ENCODE measurements at places on chromosomes 1 and 21. TPM values are rescaled to one million over a fixed set of nuclear protein-coding genes. Genes with fewer than 3 reads are reported as not detected.

DNA sequence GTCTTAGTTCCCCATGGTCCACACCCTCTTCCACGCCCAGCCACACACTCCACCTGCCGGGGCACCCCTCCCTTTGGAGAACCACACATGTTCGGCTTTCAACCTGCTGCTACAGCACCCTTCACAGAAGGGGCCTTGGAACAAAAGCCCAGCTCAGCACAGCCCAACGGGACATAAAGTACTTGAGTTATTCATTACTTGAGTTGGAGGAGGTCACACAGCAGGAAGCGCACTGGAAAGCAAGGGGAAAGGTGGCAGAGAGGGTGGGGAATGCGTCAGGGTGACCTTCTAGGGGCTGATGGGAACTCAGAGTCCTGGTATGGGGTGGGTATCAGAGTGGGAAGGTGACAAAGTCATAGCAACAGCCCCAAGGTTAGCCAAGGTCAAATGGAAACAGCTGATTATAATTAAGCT lies 3.0 kb upstream of the ATP1B1 start:
- no peaks in the 10 kb centered on the region for H3K36me3 ChIP-seq
- H3K4me3 ChIP-seq: peak overlapping the region; percentile 29
- H3K4me1 ChIP-seq: peaks cover 20% of the 10 kb centered on the region
- H3K27me3 ChIP-seq: no peaks in the 10 kb centered on the region
- DNase-seq: peak; percentile 80

SLC37A1 gene
- total RNA-seq: 6.4 TPM

SPRR5 gene
- not detected for total RNA-seq

- H3K4me3 ChIP-seq: peak overlapping the region; percentile 47
- no peaks in the 10 kb centered on the region for H3K36me3 ChIP-seq
Observed at GRCh38 chr1:166164646-166164994, 2.2 kb downstream of the FAM78B start.

GRCh38 chr1:53592521-53592982 lies 133.4 kb downstream of the DMRTB1 start:
- no peaks in the 10 kb centered on the region for H3K27me3 ChIP-seq
- no peak for DNase-seq
- no peaks in the 10 kb centered on the region for H3K4me1 ChIP-seq
- no peaks in the 10 kb centered on the region for H3K36me3 ChIP-seq

KAZN gene
- 6.0 TPM for total RNA-seq

- no peak overlapping the region for H3K27ac ChIP-seq
- no peaks in the 10 kb centered on the region for H3K4me1 ChIP-seq
- no peaks in the 10 kb centered on the region for H3K36me3 ChIP-seq
- H3K27me3 ChIP-seq: no peaks in the 10 kb centered on the region
- H3K4me3 ChIP-seq: no peak overlapping the region
Observed at GRCh38 chr1:22140694-22141093, 2.2 kb downstream of the WNT4 start.

DNA sequence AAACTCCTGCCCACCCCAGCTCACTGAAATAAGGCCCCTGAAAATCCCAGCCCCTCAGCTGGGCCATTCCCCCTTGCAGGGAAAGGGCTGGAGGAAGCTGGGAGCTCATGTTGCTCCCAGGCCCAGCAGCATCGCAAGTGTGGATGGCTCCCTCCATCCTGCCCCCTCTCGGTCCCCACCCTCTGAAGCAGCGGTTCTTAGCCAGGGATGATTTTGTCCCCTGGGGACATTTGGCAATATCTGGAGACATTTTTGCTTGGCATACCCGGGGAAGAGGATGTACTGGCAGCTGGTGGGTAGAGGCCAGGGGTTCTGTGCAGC lies 56.8 kb downstream of the PSMG1 start:
- H3K4me1 ChIP-seq: no peaks in the 10 kb centered on the region
- no peak overlapping the region for H3K4me3 ChIP-seq
- no peak for DNase-seq
- peaks cover 2% of the 10 kb centered on the region for H3K27me3 ChIP-seq

ZNF326 gene
- 14.8 TPM for total RNA-seq

- H3K36me3 ChIP-seq: no peaks in the 10 kb centered on the region
- no peaks in the 10 kb centered on the region for H3K4me1 ChIP-seq
- no peak overlapping the region for H3K4me3 ChIP-seq
- DNase-seq: no peak
- no peak overlapping the region for H3K27ac ChIP-seq
Observed at GRCh38 chr1:110523011-110523410, 4.0 kb upstream of the KCNA10 start.

GRCh38 chr1:184503221-184503749 lies 116.5 kb downstream of the C1orf21 start:
- H3K27me3 ChIP-seq: no peaks in the 10 kb centered on the region
- H3K4me3 ChIP-seq: no peak overlapping the region
- H3K36me3 ChIP-seq: no peaks in the 10 kb centered on the region
- no peak overlapping the region for H3K27ac ChIP-seq
- DNase-seq: no peak

GRCh38 chr1:95888941-95889390 lies 655.0 kb downstream of the RWDD3 start:
- H3K4me1 ChIP-seq: no peaks in the 10 kb centered on the region
- H3K27ac ChIP-seq: no peak overlapping the region
- H3K4me3 ChIP-seq: no peak overlapping the region

- H3K4me1 ChIP-seq: no peaks in the 10 kb centered on the region
- H3K27me3 ChIP-seq: no peaks in the 10 kb centered on the region
- H3K4me3 ChIP-seq: no peak overlapping the region
- no peaks in the 10 kb centered on the region for H3K36me3 ChIP-seq
Observed at GRCh38 chr21:16125274-16125673, 395.5 kb downstream of the USP25 start.

DNA sequence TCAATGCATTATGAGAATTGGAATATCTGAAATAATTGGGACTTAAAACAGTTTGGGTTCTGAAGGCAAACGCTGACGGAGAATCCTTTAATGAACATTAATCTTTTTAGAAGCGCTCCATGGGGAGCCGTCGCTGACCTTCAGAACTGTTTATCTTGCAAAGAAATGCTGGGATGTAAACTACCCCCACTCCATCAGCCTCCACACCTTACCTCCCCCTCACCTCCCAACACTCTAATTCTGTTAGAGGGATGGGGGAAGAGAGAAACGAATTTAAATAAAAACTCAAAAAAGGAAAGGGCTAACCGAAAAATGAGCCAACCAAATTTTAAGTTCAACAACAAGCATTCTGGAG lies 44.1 kb upstream of the DNAJC6 start:
- H3K27me3 ChIP-seq: no peaks in the 10 kb centered on the region
- H3K36me3 ChIP-seq: no peaks in the 10 kb centered on the region
- H3K4me3 ChIP-seq: peak overlapping the region; percentile 45
- H3K4me1 ChIP-seq: no peaks in the 10 kb centered on the region
- no peak for DNase-seq
- H3K27ac ChIP-seq: no peak overlapping the region

GRCh38 chr1:226580625-226581270 lies 32.2 kb downstream of the STUM start:
- no peak overlapping the region for H3K27ac ChIP-seq
- H3K4me3 ChIP-seq: no peak overlapping the region
- no peaks in the 10 kb centered on the region for H3K4me1 ChIP-seq
- H3K36me3 ChIP-seq: no peaks in the 10 kb centered on the region
- no peak for DNase-seq

GRCh38 chr1:237736372-237737029 lies 154.2 kb downstream of the ZP4 start:
- DNase-seq: no peak
- no peaks in the 10 kb centered on the region for H3K36me3 ChIP-seq
- peaks cover 7% of the 10 kb centered on the region for H3K4me1 ChIP-seq
- no peak overlapping the region for H3K27ac ChIP-seq
- no peaks in the 10 kb centered on the region for H3K27me3 ChIP-seq

- no peaks in the 10 kb centered on the region for H3K36me3 ChIP-seq
- H3K27me3 ChIP-seq: no peaks in the 10 kb centered on the region
- no peaks in the 10 kb centered on the region for H3K4me1 ChIP-seq
- H3K4me3 ChIP-seq: no peak overlapping the region
- no peak for DNase-seq
Observed at GRCh38 chr1:188128761-188129160, 1300.0 kb downstream of the PLA2G4A start.

DNA sequence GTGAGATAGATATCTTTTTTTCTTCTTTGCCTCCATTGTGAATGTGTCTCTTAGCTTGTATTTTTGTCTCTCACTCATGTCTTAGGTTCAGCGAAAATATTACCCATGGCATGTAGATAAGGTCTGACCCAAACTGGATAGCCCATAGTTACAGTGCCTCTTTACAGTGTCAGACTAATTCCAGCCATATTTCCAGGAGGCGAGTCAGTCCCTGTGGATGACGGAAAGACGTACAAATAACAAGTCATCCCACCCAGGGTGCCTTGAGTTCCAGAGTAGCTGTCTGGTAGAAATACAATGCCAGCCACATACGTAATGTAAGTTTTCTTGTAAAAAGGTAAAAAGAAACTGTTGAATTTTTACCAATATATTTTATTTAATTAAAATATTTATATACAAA lies 157.3 kb downstream of the ZNF281 start:
- H3K27me3 ChIP-seq: no peaks in the 10 kb centered on the region
- no peaks in the 10 kb centered on the region for H3K4me1 ChIP-seq
- H3K27ac ChIP-seq: no peak overlapping the region
- H3K36me3 ChIP-seq: no peaks in the 10 kb centered on the region
- no peak overlapping the region for H3K4me3 ChIP-seq
- DNase-seq: no peak

DNA sequence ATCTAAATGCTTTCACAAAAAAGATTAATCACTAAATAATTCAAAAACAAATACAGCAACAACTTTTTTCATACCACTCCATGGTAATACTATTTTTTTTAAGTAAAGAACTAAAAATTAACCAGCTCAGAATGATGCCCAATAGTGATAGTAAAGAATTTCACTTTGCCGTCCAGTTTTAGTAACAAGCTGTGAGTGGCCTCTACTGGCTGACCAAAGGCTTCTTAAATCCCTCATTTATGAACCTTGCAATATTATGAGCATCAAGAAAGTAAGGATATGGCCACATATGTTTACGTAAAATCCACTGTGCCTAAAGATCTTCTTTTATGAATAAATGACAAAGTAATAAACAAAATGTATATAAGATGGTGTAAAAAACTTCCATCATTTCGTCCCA lies 108.6 kb downstream of the GPATCH2 start:
- H3K36me3 ChIP-seq: no peaks in the 10 kb centered on the region
- DNase-seq: no peak
- H3K27ac ChIP-seq: no peak overlapping the region
- H3K4me1 ChIP-seq: no peaks in the 10 kb centered on the region
- H3K27me3 ChIP-seq: no peaks in the 10 kb centered on the region

- H3K4me1 ChIP-seq: no peaks in the 10 kb centered on the region
- H3K36me3 ChIP-seq: no peaks in the 10 kb centered on the region
- H3K4me3 ChIP-seq: no peak overlapping the region
- no peak overlapping the region for H3K27ac ChIP-seq
- DNase-seq: no peak
Observed at GRCh38 chr1:184082541-184083415, 31.2 kb downstream of the TSEN15 start.

GRCh38 chr1:33758698-33759097 lies 105.2 kb upstream of the HMGB4 start:
- no peaks in the 10 kb centered on the region for H3K36me3 ChIP-seq
- H3K4me1 ChIP-seq: no peaks in the 10 kb centered on the region
- no peak overlapping the region for H3K4me3 ChIP-seq
- DNase-seq: no peak

- no peaks in the 10 kb centered on the region for H3K27me3 ChIP-seq
- H3K4me3 ChIP-seq: no peak overlapping the region
- H3K27ac ChIP-seq: no peak overlapping the region
- H3K4me1 ChIP-seq: no peaks in the 10 kb centered on the region
- DNase-seq: peak; percentile 31
Observed at GRCh38 chr21:20538039-20538658, 460.1 kb upstream of the NCAM2 start.

GRCh38 chr1:184424157-184424556 lies 37.3 kb downstream of the C1orf21 start:
- no peak overlapping the region for H3K4me3 ChIP-seq
- H3K27me3 ChIP-seq: no peaks in the 10 kb centered on the region
- H3K4me1 ChIP-seq: no peaks in the 10 kb centered on the region
- H3K36me3 ChIP-seq: no peaks in the 10 kb centered on the region

- no peaks in the 10 kb centered on the region for H3K36me3 ChIP-seq
- H3K4me3 ChIP-seq: no peak overlapping the region
- no peak for DNase-seq
Observed at GRCh38 chr1:54248966-54249365, 49.0 kb downstream of the MRPL37 start.

DNA sequence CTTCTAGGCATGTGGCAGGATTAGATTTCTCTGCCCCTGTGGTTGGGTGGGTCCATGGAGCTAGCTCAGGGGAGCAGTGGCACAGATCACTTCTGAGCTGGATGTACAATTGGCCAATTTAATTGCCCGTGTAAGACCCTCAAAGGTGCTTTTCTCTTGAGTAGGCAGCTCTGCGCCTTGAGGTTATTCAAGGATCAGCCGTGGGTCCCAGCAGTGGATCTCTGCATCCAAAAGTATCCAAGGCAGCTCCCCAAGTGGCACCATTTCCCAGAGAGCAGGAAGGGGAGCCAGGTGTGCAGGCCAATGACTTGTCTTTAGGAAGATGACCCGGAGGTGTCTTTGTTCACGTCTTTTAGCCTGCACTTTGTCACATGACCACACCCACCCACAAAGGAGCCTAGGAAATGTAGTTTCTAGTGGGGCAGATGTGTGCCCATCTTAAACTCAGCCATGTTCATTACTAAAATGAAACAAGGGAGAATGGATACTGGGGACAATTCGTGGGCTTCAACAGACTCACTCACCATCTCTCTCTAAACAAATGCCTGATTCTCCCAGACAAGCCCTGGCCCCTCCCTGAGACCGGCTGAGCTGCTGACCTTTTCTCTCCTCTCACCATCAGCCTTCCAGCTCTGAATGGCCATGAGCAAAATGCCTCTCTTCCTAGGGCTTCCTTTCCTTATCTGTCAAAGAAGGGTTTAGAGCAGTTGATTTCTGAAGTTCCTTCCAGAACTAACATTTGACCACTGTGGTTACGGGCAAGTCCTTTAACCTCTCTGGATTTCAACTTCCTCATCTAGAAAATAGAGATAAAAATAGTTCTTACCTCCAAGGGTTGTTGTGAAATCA lies 41.4 kb upstream of the TENT5C start:
- no peaks in the 10 kb centered on the region for H3K27me3 ChIP-seq
- H3K4me3 ChIP-seq: no peak overlapping the region
- no peaks in the 10 kb centered on the region for H3K36me3 ChIP-seq
- DNase-seq: no peak
- H3K27ac ChIP-seq: peak overlapping the region; percentile 3

- H3K4me1 ChIP-seq: no peaks in the 10 kb centered on the region
- no peak overlapping the region for H3K27ac ChIP-seq
- H3K36me3 ChIP-seq: no peaks in the 10 kb centered on the region
- no peak for DNase-seq
- no peak overlapping the region for H3K4me3 ChIP-seq
Observed at GRCh38 chr1:238485912-238486209, 595.1 kb upstream of the ZP4 start.

GRCh38 chr1:15915991-15916390 lies 59.9 kb downstream of the ZBTB17 start:
- no peak overlapping the region for H3K4me3 ChIP-seq
- H3K36me3 ChIP-seq: peaks cover 7% of the 10 kb centered on the region
- no peaks in the 10 kb centered on the region for H3K27me3 ChIP-seq
- peaks cover 17% of the 10 kb centered on the region for H3K4me1 ChIP-seq

GRCh38 chr1:205537386-205538018 lies 33.0 kb downstream of the CDK18 start:
- H3K36me3 ChIP-seq: no peaks in the 10 kb centered on the region
- no peaks in the 10 kb centered on the region for H3K27me3 ChIP-seq
- H3K4me1 ChIP-seq: no peaks in the 10 kb centered on the region
- H3K4me3 ChIP-seq: no peak overlapping the region
